H7 (cell line): ENCODE measurements at places on chromosomes 16 and 17. TPM values are rescaled to one million over a fixed set of nuclear protein-coding genes. Genes with fewer than 3 reads are reported as not detected.

DNA sequence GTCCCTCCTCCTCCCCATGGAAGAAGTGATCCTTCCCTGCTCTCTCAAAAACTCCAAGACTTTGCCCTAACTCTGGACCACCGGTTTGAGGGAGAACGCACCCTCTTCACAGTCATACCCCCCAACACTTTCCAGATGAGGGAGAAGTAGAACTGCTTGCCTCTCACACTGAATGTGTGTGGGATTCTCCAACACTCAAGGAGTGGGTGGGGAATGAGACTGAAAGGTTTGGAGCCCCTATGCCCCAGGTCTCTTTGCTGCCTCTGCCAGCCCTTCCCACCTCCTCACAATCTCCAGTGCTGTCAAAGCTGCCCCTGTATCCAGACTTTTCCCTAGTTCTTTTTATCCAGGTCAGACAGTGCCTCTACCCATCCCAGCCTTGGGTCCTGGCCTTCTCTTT lies 11.4 kb downstream of the HOXB4 start:
- DNase-seq: no peak

DNA sequence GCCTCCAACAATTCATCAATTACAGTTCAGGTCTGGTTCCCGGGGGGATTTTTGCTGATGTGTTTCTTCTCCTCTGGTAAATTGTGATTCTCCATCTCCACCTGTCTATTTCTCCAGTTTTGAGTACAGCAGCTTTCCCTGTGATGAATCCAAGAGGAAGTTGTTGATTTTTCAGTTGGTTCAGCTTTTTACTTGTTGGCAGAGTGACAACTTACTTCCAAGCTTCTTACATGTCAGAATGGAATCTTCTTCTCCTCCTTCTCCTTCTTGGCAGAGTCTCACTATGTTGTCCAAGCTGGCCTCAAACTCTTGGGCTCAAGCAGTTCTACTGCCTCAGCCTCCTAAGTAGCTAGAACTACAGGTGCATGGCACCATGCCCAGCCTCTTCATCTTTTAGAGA lies 33.4 kb upstream of the TMEM92 start:
- DNase-seq: no peak

Gene MMP28
- not detected in 2 replicates for total RNA-seq

Gene HS3ST3B1
- 3.8 and 4.9 TPM in 2 replicates for total RNA-seq
